Brain pericyte (primary cell): ENCODE measurements at places on chromosomes 3 and 15.

GRCh38 chr15:74829991-74830390 is 3.6 kb downstream of the CPLX3 start:
- no peak for DNase-seq

DNA sequence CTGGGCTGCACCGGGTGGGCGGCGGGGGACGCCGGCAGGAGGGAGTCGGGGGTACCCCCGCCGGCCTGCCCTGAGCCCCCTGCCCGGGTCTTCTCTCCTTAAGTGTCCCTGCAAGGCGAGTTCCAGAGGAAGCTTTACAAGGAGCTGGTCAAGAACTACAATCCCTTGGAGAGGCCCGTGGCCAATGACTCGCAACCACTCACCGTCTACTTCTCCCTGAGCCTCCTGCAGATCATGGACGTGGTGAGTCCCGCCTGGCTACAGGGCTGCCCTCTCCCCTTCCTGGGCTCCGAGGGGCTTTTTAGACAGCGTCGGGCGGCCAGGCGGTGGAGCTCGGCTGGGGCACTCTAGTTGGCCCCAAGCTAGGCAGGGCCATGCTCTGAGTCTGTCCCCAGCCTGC is 480 bp downstream of the CHRNA7 start:
- DNase-seq: no peak

DNA sequence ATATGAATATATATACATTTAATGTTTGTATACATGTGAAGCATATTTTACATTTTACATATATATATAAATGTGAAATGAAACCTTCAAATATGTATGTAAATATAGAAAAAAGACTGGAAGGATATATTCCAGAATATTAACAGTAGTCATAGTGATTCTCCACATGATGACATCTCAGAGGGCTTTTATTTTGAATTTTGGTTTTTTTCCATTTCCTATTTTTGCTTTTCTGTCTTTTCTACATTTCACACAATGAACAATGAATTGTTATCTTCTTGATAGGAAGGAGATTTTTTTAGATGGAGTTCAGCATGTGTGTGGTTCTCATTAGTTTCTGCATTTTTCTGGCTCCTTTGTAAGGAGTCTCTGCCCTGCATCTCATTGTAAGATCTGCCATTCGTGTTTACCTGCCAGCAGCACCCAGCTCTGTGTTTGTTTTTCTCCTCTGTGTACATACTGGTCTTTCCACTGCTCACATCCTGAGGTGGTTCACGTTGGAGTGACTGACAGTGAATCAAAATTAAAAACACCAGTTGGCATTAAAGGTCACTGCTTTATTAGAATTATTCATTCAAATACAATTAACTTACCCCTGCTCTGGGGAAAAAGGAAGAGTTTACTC is 425.3 kb upstream of the MDFIC2 start:
- DNase-seq: no peak

DNA sequence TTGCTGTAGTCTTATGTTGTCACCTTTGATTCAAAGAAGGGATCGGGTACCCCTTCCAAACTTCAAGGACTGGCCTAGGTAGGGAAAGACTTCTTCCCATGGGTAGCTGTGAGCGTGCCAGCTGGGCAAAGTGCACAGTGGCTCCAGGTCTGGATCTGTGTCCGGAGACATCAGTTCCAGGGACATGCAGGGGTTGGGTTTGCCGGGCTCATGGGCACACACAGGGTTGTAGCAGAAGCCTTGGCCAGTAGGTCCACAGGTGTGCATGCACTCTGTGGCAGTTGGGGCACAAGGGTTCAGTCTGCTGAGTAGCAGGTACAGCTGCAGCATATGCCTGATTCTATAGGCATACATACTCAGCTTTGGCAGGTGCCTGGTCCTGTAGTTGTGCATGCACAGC is 111.2 kb downstream of the EFHB start:
- DNase-seq: no peak

GRCh38 chr3:197300361-197300760 is 1.9 kb upstream of the DLG1 start:
- DNase-seq: no peak

- no peak for DNase-seq
These were observed 105.0 kb upstream of the P2RY1 start for GRCh38 chr3:152729906-152730305.

DNA sequence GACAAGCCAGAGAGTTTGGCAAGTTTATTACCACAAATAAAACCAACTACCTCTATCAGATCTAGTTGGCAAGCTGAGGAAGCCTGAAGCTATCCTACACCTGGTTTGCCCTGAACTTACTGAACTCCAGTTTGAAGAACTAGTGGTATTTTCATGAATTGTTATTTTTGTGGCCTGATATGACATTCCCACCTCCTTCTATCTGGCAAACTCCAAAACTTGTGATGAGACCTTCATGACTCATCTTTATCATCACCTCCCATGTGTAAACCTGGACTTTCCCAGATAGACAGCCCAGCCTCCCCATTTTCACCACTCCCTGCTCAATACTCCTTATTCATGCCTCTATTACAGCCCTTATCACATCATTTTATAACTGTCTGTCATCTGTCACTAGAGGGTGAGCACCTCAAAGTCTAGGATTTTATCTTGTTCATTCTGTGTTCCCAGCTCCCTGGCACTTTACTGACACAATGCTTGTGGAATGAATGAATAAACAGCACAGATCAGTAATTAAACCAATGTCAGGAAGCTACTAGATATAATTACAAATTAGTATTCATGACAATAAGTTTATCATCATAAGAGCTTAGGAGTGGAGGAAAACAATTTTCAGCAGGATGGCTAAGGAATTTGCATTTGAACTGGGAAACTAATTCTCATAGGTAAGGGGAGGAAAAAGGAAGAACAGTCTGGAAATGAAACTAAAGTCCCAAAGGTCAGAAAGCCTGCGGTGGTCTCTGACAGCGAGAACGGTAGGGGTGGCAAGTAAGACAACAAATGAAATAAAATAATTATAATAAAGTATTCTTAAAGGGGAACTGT is 13.2 kb upstream of the TRANK1 start:
- no peak for DNase-seq

DNA sequence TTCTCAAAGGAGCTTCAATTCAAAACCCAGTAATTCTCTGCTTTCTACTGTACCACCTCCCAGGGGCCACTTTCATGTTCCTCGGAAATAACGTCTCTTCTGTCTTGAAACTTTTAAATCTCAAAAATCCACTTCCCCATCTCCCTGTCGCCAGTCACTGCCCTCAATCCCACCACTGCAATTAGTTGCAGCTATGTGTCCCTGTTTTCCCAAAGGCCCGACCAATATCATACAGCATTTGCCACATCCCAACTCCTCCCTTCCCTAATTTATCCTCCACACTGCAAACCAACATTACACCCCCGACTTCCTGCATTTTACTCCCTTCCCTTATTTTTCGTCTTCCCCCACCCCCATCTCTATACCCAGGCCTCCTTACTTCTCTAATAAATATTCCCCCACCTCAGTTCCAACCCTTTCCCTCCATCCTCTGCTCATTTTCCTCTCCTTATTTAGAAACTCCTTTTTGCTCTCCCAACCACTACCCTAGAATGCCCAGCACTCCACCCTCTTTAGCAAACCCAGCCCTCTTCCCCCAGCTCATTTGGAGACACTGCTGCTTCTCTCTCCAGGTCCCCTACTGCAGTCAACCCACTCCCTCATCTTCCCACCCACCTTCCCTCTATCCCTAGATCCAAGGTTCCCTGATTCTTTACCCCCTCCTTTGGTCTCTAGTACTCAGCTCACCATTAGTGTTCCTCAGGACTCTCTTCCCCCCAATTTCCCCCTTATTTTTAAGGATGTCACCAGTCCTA is 1.1 kb downstream of the NPTN start:
- no peak for DNase-seq

GRCh38 chr15:92383519-92384324 is 10.0 kb upstream of the ST8SIA2 start:
- no peak for DNase-seq

- no peak for DNase-seq
These were observed 28.1 kb downstream of the ZNF589 start for GRCh38 chr3:48268936-48269561.

- DNase-seq: no peak
These were observed 102.7 kb downstream of the ANP32A start for GRCh38 chr15:68717951-68718350.

DNA sequence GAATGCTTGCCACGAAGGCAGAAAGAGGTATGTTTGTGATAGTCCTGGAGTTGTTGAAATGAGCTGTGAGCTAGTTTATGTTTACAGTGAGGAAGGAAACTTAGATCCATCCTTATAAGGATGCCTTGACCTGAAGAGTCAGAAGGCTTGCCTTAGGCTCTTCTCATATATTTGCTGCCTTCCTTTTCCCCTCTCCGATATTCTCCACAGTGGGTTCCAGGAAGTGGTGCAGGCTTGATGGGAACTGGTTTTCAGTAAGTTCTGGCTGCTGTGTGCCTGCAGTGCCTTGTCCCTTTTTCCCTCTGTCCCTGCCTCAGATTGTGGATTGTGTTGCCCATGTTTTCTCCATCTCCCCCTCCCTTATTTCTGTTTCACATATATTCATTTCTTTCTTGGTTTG is 287.3 kb upstream of the UBE2E1 start:
- DNase-seq: no peak

GRCh38 chr3:22414239-22414638 is 663.2 kb upstream of the ZNF385D start:
- DNase-seq: no peak

GRCh38 chr15:47194718-47195117 is 522.6 kb upstream of the SEMA6D start:
- DNase-seq: no peak

GRCh38 chr15:74127255-74127953 is 3.0 kb upstream of the ISLR2 start:
- DNase-seq: peak; percentile 49

DNA sequence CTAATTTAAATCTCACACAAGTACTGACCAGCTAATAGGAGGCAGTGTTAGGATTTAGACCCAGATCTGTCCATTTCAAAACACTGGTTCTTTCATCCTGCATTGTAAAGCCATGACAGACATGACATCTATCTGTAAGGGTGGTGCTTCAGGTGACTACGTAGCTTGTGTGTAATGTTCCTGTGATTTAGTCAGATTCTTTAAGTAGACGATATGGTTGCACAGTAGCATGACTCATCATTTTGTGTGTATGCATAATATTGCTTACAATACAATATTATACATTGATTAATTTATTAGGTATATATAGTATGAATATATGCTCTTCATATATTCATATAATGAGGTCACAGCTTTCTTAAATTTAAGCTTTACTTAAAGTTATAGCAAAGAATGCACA is 628.5 kb downstream of the GRM7 start:
- DNase-seq: no peak

DNA sequence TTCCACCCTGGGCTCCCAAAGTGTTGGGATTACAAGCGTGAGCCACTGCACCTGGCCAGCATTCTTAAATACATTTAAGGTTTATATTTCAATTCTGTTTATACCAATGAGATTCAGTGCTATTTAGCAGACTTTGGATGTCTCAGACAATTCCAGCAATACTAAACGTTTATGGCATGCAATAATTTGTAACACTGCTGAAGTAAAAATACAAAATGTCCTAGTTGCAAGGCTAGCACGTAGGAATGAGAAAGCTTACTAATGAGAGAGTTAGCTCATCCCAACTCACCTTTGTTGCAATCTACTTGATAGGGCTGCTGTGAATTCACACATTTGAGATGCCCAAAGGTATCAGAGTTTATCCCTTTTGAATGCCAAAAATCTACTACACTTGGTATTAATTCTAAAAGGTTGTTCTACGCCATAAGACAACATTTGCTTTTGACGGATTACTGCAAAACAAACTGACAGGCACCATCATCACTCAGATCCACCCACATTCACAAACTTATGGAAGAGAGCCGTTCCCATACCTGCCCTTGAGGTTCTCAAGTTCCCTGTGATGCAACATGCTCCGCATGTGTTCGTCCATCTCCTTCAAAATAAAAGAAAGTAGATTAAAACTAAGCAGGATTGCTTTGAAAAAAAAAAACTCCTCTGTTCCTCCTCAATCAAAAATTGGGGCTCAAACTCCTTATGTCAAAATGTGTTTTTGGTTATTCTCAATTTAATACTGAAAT is 25.3 kb downstream of the ZNF106 start:
- no peak for DNase-seq

DNA sequence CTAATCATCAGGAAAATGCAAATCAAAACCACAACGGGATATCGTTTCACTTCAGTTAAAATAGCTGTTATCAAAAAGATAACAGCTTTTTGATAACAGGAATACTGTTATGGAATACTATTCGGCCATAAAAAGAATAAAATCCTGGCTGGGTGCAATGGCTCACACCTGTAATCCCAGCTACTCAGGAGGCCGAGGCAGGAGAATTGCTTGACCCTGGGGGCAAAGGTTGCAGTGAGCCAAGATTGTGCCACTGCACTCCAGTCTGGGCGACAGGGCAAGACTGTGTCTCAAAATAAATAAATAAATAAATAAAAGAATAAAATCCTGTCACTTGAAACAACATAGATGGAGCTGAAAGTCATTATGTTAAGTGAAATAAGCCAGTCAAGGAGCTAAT is 178.1 kb upstream of the TSC22D2 start:
- DNase-seq: no peak

- no peak for DNase-seq
These were observed 7.4 kb upstream of the RBPMS2 start for GRCh38 chr15:64782751-64783150.

DNA sequence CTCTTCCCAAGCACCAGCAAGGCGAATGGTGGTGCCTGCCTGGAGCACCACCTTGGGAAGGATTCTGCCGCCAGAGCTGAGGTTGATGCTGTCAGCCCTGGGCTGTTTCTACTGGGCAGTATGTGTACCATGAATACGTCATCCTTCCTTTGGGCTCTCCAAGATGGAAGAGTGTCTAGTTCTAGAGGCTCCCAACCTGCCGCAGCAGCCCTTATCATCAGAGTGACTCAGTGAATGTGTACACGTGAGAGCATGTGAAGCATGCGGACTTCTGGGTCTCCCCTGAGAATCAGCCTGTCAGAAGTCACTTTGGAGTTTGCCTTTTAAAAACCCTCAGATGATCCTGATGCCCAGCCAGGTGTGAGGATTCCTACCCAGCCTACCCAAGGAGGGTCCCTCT is 20.9 kb downstream of the PLA2G4D start:
- no peak for DNase-seq

- DNase-seq: no peak
These were observed 8.8 kb upstream of the GRAMD1C start for GRCh38 chr3:113829576-113830354.

DNA sequence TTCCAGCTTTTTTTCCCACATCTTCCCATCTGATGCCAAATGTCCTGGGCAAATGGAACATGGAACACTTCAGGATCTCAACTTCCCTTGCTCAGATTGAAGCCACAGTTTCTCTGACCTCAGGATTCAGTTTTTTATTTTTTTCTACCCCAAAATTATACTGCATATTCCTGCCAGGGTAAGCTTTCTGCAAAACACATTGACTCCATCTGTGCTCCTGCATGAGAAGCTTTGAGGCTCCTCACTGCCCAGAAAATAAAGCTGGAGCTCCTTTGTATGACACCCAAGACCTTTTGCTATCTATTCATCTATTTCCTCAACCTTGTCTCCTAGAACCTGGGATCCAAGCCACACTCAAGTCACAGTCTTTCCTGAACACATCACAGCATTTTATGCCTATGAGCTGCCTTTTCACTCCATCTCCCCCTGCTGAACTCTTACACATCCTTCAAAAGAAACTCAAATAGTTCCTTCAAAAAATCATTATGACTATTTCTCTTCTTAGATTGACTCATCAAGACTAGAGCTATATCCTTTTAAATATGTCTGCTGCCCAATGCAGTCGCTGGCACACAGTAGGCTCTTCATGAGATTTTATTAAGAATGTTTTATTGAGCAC is 57.4 kb upstream of the PSMD6 start:
- no peak for DNase-seq

GRCh38 chr15:71337197-71337845 is 222.1 kb downstream of the THSD4 start:
- DNase-seq: no peak
